ENCODE measurements at places on chromosomes 13 and 19.

GRCh38 chr19:51503286-51503817 is 1.8 kb upstream of the SIGLEC12 start:
- no peak for DNase-seq

DNA sequence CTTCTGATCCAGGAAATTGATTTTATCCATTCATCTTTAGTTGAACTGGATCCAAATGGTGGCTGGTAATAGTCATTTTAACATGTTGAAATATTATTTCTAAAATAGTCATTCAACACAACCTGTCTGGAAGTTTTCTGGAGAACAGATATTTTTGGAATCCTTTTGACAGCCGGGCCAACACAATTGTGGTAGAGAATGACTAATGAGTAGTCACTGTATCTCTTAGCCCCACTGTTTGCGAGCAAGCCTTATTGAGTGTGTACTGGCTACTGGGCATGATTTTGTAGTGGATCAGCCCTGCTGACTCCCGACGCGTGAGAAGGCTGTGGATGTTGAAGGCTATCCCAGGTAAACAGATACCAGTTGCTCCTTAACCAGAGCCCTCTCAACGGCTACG is 383.4 kb downstream of the ZNF536 start:
- DNase-seq, result no peak

GRCh38 chr13:46773541-46773940 is 23.4 kb downstream of the ESD start:
- no peak for DNase-seq

GRCh38 chr13:68369739-68370138 is 1139.6 kb upstream of the PCDH9 start:
- DNase-seq, result no peak

DNA sequence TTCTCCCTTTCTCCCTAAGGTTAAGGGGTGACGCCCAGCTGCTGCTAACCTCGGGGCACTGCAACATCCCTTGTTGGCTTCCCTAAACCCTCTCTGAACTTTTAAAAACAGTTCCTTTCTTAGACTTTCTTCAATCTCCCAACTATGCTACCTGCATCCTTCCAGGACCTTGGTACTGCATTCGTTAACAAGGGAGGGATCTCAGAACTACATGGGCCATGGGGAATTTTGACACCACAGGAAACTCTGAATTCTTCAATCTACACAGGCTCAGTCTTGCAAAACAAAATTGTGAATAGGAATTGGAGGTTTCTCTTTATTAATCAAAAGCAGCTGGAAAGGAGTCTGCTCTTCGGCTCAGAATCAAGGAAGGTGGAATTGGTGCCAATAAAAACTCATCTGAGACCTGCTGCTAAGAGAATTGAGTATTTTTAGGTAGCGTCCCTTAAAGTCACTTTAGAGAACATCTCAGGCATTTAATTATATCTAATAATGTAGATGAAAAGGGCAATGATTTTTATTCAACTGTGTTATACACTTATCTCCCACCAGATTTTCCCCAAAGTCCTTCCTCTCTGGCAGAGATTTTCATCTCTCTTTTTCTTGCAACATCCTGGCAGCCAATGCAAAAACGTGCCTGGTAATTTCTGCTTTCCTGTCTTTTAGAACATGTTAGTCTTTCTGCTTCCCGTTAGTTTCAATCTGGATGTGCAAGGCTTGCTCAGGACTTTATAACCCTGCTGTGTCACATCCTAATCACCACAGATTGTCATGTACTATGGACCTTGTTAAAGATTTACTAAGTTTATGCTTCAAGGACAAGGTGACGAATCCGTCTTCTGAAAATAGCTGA is 69.1 kb upstream of the SLC15A1 start:
- DNase-seq, result no peak

DNA sequence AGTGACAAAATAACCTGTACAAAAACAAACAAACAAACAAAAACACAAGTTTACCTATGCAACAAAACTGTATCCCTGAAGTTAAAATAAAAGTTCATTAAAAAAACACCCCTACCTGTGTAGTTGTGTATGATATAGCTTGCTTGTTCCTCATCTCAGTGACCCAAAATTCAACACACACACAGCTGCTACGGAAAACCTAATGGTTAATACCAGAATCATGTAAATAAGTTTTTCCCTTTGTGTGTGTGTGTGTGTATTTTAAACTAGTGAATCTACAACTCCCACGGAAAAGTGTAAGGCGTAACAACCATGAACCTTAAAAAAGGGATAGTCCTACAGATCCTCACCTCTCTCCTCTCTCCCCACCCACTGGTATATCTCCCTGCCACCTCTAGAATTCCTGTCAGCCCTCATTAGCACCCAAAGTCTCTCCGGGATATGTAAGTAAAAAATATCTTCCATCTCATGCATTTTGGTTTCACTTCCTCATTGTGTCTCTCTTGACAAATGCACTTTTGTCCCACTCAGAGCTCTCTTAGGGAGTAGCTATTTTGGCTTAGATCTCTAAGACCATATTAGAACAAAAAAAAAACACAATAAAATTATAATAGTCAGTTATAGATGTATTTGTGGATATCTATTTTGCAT is 2236.5 kb downstream of the PCDH9 start:
- no peak for DNase-seq

DNA sequence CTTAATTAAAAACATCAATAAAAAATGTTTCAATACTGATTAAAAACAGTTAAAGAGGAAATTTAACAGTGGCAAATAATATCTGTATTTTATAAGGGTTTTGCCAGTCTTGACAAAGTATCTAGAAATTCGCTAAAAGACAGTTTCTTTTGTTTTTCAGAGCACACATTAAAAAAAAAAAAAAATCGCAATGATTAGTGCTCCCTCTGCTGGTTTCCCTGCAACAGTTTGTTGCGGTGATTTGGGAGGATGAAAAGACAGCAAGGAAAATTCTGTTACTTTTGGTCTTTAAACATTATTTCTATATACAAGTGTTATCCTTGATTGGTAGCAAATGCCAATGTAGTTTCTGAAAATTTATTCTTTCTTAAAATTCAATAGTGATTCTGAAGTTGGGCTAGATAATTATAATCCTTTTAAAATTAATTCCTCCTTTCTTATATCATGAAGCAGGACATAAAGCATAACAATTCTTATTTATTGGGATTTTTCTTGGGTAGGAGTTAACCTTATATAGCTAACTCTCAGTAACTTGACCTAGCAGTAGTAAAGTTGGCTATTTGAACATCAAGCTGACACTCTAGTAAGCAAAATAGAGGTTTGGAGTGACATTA is 23.1 kb upstream of the SPRY2 start:
- no peak for DNase-seq

DNA sequence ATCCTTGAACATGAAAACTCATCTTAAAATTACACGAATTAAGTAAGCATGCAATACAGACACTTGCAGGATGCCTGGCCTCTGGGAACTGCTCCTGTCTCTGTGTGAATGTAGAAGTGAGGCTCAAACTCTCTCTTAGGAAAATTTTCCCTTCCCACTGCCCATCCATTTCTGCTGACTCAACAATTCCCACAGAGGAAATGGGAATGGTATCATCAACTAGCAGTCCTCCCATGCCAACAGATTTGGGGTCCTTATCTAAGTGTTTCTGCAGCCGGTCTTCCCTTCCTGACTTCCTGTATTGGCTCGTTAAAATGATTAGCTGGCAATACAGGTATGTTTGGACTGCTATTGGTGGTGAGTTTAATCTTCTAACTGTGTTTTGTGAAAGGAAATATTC is 85.8 kb downstream of the DOCK9 start:
- no peak for DNase-seq

DNA sequence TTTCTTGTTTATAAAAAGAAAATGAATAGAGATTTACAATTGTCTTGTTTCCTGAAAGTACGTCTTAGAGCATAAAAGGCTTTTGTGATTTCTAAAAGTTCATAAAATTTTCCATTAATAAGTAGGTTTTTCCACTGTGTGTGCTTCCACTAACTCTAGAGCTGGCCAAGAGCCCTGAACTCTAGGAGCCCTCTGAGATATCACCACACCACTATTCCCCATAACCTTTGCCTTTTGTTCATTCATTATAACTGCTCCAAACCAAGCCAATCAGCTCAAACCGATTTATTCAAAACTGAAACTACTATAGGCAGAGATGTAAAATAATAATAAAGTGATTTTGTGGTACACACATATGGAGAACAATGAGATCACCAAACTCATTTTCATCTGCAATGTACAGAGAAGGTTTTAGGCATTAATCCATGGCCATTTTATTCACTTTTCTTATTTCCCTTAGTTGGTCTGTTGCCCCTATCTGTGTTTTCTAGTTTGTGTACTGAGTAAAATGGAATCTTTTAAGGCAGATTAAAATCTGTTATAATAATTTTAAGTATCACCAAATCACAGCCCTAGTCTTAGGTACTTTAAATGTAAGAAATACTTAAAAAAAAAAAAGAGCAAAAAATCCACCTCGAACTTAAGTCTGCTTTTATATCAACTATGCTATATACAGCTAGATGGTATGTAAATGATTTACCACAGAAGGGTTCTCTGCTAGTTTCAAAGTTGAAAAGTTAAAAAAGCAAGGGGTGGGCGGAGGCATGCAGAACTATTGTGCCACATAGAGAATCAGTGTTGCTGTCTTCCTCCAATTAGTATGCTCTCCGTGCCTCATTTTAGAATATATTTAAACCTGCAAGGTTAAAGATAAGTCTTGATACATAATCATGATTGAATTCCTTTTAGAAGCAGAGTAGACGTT is 311.3 kb downstream of the KLF12 start:
- DNase-seq, result no peak

DNA sequence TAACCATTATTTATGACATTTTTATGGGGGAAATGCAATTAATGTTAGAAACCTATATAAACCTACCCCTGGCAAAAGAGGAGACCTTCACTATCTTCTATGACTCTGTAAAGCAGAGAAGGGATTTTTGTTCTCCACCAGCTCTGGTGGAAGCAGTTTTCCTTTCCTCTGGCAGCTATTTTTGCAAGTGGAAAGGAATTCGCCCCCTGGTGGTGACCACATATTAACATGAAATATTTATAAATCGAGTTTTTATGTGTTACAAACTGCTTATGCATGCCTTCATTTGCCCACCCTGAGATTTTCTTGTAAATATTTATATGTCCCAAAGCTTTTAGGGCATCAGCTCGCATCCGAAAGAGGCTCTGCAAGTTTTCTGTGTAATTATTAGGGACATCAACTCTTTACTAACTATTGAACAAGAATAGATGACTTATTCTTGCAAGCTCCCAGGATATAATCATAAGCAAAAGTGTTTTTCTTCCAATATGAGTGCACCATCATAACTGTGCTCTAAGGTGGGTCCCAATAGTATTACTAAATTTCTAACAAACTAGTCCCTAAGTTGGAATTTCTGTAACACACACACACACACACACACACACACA is 62.4 kb downstream of the SERTM1 start:
- DNase-seq, result peak; percentile 29

- no peak for DNase-seq
Measured at GRCh38 chr19:54469496-54469934, 3.6 kb downstream of the CDC42EP5 start.

- DNase-seq, result no peak
Measured at GRCh38 chr13:29800687-29801086, 49.7 kb downstream of the UBL3 start.

DNA sequence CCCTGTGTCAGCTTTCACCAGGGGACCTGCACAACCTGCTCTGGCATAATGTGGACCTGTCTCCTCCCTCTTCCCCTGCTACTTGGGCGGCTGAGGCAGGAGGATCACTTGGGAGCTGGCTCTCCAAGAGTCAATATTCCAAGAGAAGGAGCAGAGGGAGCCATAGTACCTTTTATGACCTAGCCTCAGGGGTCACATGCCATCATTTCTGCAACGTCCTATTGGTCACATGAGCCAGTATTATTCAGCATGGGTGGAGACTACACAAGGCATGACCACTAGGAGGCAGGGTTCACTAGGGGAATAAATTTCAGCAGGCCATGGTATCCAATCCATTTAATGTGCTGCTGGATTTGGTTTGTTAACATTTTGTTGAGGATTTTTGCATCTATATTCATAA is 12.0 kb upstream of the SHFL start:
- DNase-seq, result peak; percentile 50

- DNase-seq, result no peak
Measured at GRCh38 chr13:62337109-62337880, 921.6 kb upstream of the PCDH20 start.

DNA sequence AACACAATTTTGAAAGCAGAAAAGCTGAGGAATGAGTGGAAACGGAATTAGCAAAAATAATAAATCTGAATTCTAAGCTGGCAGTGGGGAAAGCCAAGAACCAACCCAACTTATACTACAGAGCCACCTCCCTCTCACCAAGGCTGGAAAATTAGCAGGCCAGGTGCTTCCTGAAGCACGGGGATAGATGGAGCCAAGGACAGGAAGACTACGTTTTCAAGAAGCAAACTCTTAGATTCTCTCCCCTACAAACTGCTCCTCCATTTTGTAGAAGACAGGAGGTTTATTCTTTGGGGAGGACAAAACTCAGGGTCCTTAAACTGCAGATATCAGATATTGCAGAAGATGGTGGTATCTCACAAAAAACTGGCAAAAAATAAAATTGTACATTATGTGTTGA is 8.8 kb downstream of the CCDC70 start:
- DNase-seq, result no peak

DNA sequence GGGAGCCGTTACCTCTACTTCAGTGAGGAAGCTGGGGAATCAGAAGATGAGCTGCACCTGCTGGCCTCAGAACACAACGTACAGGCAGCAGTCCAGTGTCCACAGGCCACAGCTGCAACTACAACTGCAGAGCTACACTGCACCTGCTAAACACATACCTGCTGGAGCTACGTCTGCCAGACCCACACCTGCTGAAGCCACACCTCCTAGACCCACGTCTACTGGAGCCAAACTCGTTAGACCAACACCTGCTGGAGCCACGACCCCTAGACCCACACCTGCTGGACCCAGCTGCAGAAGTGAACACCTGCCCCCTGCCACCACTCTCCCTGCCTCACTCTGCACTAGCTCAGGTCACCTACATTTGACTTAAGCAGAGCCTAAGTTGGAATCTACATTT is 169.9 kb downstream of the USP12 start:
- DNase-seq, result no peak

- DNase-seq, result peak; percentile 42
Measured at GRCh38 chr19:35828692-35829301, 16.2 kb upstream of the PRODH2 start.

DNA sequence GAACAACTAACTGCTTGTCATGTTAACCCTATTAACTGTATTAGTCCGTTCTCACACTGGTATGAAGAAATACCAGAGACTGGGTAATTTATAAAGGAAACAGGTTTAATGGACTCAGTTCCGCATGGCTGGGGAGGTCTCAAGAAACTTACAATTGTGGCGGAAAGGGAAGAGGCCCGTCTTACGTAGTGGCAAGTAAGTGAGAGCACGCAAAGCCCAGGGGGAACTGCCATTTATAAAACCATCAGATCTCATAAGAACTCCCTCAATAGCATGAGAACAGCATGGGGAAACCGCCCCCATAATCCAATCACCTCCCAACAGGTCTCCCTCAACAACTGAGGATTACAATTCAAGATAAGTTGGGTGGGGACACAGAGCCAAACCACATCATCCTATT is 34.7 kb downstream of the PHF11 start:
- no peak for DNase-seq

Measured in activated CD4-positive, alpha-beta T cell treated with anti-CD3 and anti-CD28 coated beads, Interleukin-2, amount 50 U/mL, for 16 hours (primary cell).